ENCODE measurements at places on chromosomes 12 and 14.

DNA sequence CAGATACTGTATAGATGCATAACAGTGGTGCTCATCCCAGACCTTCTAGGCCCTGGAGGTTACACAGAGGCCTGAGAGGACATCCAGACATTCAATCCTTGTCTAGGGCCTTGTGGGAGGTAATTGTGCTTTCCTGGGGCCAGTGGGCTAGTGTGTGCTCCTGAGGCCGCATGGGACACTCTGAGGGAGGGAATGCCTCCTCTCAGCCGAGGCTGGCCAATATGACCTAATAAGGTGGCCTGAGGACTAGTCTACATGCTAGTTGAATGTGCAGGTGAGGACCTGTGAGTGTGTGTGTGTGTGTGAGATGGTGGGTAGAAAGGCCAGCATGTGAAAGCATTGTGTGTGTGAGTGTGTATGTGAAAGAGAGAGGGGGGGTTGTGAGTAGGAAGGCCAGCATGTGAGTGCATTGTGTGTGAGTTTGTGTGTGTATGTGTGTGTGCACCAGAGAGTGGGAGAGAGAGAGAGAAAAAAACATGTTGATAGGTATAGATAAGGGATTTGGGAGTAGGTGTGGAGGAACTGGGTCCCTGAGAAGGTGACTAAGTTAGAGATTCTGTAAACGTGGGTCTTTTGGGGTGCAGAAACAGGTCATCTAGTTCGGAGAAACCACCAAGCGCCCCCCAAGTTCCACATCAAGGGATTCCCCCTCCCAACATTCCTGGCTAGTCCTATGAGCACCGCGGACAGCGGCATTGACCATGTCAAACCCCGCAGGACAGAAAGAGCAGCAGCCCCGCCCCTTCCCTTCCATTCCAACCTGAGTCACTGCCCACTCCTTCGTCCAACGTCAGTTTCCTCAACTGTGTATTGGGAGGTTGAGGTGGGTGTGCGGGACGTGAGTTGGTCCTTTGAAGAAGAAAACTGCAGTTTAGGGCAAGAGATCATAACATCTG is 9.7 kb upstream of the KRT81 start:
- no peak for DNase-seq

GRCh38 chr14:104680056-104680805 is 9.2 kb upstream of the INF2 start:
- DNase-seq = no peak

- DNase-seq = no peak
Observed at GRCh38 chr12:1531153-1531653, 63.2 kb downstream of the FBXL14 start.

DNA sequence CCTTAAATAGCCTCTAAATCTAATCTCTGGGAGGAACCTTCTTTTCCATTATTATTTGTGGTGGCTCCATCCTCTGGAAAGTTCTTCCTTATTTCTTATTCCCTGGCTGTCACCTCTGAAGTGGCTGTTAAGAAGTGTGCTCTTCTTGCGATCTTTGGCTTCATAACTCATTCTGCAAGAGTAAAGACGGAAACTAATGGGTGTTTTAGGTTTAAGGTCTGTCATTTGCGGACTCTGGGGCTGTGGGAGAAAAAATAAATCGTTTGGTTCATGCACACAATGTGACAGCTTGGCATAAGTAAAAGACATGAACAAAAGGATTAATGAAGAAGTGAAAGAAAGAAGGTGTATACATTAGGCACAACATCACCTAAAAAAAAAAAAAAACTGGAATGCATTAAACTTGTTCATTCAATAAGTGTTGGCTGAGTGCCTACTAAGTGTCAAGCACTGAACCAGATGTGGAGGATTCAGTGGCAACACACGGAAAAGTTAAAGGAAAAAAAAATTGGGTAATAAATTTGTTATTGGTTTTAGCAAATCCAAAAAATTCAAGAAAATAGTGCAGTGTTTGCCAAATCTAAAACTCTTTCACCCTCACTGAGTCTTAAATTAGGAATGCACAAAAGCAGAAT is 99.5 kb downstream of the ERGIC2 start:
- DNase-seq = no peak

DNA sequence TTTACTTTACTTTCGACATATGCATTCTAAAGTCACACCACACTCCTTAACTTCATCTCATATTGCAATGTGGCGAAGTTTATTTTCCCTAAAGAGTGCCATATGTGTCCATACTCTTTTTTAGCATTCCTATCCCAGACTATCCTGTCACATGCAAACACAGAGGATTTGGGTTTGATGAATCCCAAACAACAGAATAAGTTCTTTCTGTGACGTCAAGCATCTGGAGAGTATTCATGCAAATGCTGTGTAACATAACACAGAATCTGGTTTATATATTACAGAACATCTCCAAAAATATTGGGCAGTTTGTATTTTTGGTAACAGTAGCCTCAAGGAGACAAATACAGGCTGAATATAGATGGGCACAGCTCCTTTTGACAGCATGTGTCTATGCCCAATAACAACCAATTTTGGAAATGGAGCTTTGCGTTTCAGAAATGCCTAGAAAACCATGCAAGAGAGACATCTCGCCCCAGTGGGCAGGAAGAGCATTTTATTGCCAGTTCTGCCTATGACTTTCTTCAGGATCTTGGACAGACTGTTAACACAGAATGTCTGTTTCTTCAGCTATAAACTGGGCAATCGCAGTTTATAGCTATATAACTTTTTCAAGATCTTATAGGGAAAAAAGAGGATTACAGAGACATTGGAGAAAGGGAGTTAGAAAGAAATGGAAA is 190.8 kb downstream of the ADAMTS20 start:
- no peak for DNase-seq

DNA sequence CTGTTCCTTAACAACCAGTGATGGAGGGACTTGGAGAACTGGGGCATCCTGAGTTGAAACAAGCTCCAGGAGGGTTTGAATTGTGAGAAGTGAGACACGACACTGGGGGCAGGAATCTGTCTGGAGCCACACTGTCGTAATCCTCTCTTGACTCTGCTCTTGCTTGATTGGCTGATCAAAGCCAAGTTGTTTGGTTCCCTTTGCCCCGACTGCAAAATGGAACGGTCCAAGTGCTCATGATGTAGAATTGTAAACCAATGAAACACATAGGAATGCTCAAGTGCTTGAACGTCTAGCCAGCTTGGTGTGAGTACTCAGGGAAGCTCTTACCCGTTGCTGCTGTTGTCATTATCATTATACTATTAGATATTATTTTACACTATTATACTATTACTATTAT is 98.1 kb downstream of the TMEM132C start:
- DNase-seq = no peak

DNA sequence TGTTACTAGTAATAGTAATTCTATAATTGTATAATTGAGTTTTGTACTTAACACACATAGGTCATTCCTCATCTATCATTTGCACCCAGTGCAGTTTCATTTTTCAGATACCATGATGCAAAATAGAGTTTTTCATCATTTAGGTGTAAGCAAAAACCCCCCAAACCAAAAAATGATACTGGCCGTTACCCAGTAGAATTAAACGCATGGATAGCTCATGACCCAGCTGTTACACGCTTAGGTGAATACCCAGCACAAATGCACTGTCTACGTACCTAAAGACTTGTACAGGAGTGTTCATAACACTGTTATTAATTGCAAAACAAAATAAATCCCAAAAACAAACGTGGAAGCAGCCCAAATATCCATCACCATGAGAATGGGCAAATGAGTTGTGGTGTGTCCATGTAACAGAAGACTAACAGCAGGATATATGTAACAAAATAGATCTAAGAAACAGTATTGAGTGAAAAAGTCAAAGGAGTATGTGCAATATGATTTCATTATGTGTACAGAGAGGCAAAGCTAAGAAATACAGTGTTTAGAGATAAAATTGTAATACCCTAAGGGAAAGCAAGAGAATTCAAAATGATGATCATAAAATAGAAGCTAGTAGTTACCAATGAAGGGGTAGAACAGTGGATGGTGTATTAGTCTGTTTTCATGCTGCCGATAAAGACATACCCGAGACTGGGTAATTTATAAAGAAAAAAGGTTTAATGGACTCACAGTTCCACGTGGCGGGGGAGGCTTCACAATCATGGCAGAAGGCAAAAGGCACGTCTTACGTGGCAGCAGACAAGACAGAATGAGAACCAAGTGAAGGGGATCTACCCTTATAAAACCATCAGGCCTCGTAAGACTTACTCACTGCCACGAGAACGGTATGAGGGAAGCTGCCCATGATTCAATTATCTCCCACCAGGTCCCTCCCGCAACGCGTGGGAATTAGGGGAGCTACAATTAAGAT is 49.8 kb downstream of the EID3 start:
- no peak for DNase-seq

GRCh38 chr12:121145221-121145620 is 12.5 kb downstream of the P2RX7 start:
- DNase-seq = no peak

DNA sequence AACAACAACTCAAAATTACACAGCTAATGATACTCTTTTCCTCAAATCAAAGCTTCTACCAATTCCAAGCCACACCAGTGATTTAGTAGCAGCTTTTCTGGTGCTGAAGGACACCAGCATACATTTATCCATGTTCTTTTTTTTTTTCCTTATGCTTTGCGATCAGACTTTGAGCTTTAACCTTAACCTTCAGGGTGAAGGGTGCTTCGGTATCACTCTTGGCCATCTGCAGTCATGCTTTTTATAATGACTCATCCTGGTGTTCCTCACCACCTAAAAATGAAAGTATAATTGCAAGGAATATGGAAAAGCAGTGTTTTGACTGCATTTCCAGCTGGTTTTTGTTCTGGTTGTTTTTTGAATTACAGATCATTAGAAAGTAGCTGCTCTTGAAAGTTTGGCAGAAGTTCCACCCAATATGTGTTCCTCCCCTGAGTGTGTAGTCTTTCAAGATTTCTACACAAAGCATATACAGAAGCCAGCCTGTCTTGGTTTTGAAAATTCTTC is 1.3 kb upstream of the SLC41A2 start:
- DNase-seq = no peak

GRCh38 chr14:70934502-70935134 is 27.4 kb downstream of the PCNX1 start:
- no peak for DNase-seq

DNA sequence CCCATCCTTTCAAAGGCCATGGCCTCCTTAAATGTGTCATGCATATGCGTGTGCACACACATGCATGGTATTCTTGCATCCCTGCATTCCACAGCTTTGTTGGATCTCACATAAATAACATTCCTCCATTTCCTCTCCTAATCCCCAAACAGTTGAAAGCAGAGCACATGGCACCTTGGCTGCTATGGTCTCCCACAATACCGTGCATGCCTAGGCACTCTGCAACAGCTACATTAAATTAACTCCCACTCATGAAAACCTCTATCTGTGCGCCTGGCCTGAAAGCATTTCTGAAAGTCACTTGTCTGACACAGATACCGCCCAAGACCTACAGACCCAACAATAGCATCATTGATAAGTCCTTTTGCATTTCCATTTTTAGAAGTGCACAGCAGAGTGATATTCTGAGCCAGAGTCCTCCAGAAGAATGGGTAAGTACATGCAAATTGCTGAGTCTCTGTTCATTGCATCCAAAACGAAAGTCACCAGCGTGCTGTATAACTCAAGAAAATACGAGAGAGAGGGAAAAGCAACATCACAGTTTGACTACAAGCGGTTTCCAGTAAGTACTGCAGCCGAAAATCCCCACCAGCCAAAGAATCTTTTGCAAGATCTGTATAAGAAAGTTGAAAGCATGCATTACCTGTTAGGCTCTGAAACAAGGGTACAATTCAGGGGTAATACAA is 436 bp downstream of the ASB2 start:
- no peak for DNase-seq

DNA sequence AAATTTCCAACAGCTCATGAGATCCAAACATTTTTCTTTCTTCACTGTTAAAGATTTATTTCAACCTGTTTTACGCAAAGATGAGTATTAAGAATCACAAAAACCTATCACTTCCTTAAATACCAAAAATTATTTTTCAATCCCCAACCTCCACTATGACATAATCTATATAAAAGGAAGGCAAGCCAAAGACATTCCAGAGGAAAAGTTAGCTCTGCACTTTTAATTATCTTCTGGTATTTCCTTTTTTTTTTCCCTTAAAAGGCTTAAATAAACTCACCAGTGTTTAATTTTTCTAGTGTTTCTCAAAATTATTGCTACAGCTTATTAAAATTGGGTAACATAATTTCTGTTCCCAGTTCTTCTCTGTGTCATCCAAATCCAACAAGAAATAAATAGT is 75.9 kb downstream of the BMP4 start:
- DNase-seq = no peak

- no peak for DNase-seq
Observed at GRCh38 chr14:104138718-104139459, 502 bp downstream of the KIF26A start.

DNA sequence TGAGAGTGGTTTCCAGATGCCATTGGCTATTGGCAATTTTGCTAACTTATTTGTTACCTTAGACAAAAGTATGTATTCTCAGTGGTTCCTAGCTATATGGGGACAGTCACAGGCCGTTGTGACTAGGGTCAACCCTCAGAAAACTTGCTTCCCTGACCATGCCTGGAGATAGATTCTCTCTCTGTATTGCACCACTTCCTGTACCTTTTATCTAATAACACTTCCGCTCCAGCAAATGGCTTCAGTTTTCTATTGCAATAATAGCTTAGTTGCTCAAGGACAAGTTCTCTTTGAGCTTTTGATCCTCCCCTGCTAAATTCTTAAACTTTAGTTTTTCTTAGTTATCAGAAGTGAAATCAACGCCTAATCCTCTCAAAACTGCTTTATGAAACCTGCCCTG is 338.0 kb downstream of the RMST start:
- no peak for DNase-seq

- no peak for DNase-seq
Observed at GRCh38 chr12:5776091-5776490, 169.0 kb downstream of the ANO2 start.

- no peak for DNase-seq
Observed at GRCh38 chr12:47017041-47017713, 62.2 kb upstream of the PCED1B start.

- DNase-seq = no peak
Observed at GRCh38 chr14:36583893-36584811, 1.7 kb upstream of the NKX2-8 start.

DNA sequence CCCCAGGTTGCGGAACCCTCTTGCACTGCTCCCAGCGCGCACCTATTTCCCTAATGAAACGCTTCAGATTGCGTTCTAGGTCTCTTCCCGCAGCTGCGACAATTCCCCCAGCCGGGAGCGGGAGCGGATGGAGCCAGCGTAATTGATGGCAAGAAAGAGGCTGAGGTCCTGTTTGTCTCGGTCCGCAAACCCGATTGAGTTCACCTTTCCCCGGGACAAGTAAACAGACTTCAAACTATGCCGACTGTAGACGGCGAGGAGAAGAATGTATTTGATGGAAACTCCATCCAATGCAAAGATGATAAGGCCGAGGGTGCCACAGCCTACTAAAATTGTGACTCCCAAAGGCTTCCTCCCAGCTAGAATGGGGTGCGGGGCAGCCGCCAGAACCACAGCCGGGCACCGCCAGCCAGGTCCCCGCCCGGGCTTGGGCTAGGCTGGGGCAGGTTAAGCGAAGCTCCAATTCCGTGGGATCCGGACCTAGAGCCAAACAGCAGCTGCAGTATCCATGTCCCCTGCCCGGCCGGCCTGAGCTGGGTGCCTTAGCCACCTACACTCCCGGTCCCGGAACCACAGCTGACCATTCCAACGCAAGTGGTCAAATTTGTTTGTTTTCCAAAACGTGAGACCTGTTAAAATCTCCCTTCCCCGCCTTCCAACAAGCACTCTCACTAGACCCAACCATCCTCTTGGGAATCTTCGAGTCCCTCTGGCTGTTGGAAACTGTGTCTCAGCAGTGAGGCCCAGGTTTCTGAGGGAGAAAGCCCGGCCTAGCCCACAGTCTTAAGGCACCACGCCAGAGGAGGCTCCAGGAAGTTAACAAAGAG is 5.5 kb downstream of the NKX2-1 start:
- DNase-seq = peak; percentile 78
